ENCODE measurements at places on chromosomes 3 and 15. TPM values are rescaled to one million over a fixed set of nuclear protein-coding genes. Genes with fewer than 3 reads are reported as not detected.

MFGE8 gene
- total RNA-seq: 349 TPM

SNX33 gene
- 15.8 TPM for total RNA-seq

C3orf80 gene
- 1.8 TPM for total RNA-seq

WDR5B gene
- total RNA-seq: 3.2 TPM

PIF1 gene
- total RNA-seq: 21.5 TPM

TMEM108 gene
- total RNA-seq: not detected
